Activated T-helper 17 cell treated with anti-CD3 and anti-CD28 coated beads, Interleukin-2, amount 50 U/mL, for 72 hours (primary cell): ENCODE measurements at places on chromosomes 5 and 9. TPM values are rescaled to one million over a fixed set of nuclear protein-coding genes. Genes with fewer than 3 reads are reported as not detected.

- no peak for ATAC-seq
Measured at GRCh38 chr9:84851935-84852585, 182.5 kb downstream of the NTRK2 start.

DNA sequence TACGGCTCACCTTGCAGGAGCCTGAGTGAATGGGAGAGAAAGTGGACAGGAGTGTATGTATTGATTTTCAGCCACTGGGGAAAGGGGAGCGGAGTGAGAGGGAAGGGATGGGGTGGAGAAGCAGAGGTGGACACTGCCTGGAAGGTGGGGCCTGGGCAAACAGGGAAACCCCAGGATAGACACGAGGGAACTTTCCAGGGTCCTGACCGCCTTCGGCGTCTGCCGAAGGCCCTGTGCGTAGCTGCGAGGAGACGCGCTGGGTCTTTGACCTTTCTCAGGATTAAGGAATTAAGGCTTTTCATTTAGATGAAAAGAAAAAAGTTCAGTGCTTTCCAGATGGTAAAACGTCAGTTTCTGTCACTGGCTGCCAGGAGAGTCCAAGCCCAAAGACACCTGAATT is 134.6 kb upstream of the RAPGEF1 start:
- no peak for ATAC-seq

GRCh38 chr9:91781116-91781515 is 168.9 kb downstream of the ROR2 start:
- no peak for ATAC-seq

DNA sequence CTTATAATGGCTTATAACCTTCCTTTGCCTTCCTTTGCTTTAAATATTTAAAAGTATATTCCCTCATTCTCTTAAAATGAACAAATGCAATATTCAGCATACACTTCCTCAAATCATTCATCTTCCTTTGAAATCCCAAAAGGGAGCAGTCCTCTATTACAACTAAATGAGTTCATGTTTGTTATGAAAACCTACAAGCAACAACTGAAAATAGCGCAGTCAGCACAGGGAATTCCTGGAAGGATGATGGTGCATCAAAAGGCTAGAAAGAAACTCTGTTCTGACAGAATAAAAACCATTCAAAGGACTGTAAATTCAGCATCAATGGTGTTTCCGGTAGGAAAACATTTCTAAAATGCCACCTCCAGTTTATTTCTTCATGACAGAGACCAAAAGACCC is 3.3 kb downstream of the NR6A1 start:
- no peak for ATAC-seq

DNA sequence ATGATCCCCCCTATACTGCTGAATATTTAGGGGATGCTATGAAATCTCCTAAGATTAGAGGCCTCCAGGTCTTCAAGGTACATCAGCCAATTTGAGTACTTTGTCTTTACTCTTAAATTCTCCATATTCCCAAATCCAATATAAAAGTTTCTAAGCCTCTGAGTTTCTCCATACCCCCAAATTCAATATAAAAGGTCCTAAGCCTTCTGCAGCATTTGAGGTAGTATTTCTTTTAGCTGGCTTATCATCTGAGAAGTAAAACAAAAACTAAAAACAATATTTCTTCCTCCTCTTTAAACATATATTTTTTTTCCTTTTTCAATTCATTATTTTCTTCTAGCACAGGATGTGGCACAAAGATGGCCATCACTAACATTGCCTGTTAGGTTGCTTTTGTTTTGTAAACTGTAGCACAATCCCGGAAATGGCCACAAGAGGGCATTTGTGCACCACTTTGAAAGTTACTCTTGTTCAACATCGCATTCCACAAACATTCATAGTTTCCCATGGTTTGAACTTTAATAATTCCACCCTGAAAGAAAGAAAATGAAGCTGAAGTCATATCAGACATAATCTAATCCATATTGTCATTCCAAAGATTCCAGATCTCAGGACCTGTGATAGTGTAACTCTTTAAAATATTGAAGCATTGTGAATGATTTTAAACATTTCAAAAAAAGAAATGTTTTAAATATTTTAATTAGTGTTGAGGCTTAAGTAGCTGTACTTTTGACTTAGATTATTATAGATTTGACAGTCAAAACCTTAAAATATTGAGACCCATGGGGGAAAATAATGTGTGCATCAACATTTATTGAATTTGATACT is 21.0 kb upstream of the SCGB3A2 start:
- no peak for ATAC-seq

DNA sequence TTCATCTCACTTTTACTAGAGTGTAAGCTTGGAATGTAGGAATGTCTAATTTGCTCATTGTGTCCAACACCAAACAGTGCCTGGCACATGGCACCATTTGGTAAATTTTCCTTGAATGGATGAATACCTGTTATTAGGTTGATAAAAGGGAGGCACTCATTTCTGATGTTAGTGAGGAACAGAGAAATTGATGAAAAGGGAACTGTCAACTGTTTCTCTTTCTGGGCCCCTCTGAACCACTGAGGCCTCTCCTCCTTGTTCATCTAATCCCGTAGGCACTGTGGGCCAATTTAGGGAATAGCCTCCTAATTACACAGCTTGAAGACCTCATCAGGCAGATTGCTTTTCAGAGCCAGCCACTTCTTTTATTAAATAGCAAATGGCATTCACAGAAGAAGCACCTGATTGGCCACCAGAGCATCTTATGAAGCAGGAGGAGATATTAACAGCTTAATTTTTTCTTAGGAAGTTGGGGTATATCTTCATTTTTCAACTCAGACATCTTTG is 22.6 kb downstream of the MRRF start:
- ATAC-seq: no peak

The CD74 gene
- total RNA-seq: 265 TPM
